Caco-2 (cell line): ENCODE measurements at places on chromosomes 5 and 9.

- H3K36me3 ChIP-seq = no peaks in the 10 kb centered on the region; the same call in 1 of the 2 replicates
- peaks cover 5% of the 10 kb centered on the region; the same call in 1 of the 2 replicates for H3K4me1 ChIP-seq
- H3K27me3 ChIP-seq = no peaks in the 10 kb centered on the region
Measured at GRCh38 chr9:137551264-137552021, at the start of gene MRPL41. Gene MRPL41 (plus strand): TSS chr9:137551879. CDS start chr9:137552082, 203 bp downstream.

- no peak overlapping the region for H3K27ac ChIP-seq
- peaks cover 15% of the 10 kb centered on the region for H3K4me1 ChIP-seq
- no peak for DNase-seq
- H3K36me3 ChIP-seq = no peaks in the 10 kb centered on the region
- H3K4me3 ChIP-seq = no peak overlapping the region
Measured at GRCh38 chr5:127590156-127590722, 58.6 kb upstream of the CTXN3 start.

GRCh38 chr9:89710697-89711096 is 105.9 kb downstream of the GADD45G start:
- no peaks in the 10 kb centered on the region for H3K4me1 ChIP-seq
- H3K4me3 ChIP-seq = no peak overlapping the region
- H3K27me3 ChIP-seq = no peaks in the 10 kb centered on the region
- H3K36me3 ChIP-seq = no peaks in the 10 kb centered on the region

GRCh38 chr5:68369023-68369359 is 153.4 kb downstream of the PIK3R1 start:
- no peaks in the 10 kb centered on the region for H3K36me3 ChIP-seq
- no peak for DNase-seq
- no peak overlapping the region for H3K27ac ChIP-seq
- no peak overlapping the region for H3K4me3 ChIP-seq

GRCh38 chr5:174872271-174872670 is 147.9 kb downstream of the MSX2 start:
- H3K4me1 ChIP-seq = no peaks in the 10 kb centered on the region
- no peak overlapping the region for H3K27ac ChIP-seq
- DNase-seq = no peak
- H3K36me3 ChIP-seq = no peaks in the 10 kb centered on the region

DNA sequence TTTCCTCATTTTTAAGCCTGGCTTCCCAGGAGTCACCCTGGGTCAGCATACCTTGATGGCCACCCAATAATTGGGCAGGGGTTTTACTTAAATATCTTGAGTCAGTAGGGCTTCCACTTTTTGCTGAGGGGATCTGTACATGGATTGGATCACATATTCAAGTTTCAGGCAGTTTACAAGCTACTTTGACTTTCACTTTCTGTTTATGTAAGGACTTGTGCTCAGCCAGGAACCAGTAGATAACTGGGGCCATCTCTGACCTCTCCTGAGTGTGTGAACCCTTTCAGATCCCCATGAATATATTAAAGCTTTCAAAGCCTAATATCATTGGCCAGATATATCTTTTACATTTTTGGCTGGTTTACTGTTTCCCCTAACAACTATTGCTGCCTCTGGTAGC is 45.1 kb downstream of the SLCO6A1 start:
- DNase-seq = no peak
- no peak overlapping the region for H3K4me3 ChIP-seq
- no peaks in the 10 kb centered on the region for H3K36me3 ChIP-seq
- H3K27me3 ChIP-seq = no peaks in the 10 kb centered on the region
